ENCODE measurements at places on chromosomes 6 and 20. TPM values are rescaled to one million over a fixed set of nuclear protein-coding genes. Genes with fewer than 3 reads are reported as not detected.

DNA sequence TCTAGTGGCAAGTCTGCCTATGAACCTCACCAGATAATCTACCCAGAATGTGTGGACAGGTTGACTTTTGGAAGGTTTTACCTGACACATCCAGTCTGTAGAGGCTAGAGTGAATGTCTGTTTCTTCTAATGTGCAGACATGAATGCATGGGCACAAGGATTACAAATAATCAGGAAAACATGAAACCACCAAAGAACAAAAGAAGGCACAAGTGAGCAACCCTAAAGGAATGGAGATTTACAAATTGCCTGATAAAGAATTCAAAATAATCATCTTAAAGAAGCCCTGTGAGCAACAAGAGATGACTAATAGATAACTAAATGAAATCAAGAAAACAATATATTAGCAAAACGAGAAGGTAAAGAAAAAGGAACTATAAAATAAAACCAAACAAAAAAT lies 876.1 kb upstream of the ADGRB3 start:
- DNase-seq = no peak

- DNase-seq = no peak
These were observed 44.2 kb downstream of the COL11A2 start for GRCh38 chr6:33147807-33148666.

GRCh38 chr6:134921721-134922261 lies 28.1 kb downstream of the ALDH8A1 start:
- no peak for DNase-seq

- no peak for DNase-seq
These were observed 198.5 kb downstream of the HIVEP2 start for GRCh38 chr6:142746524-142746923.

- no peak for DNase-seq
These were observed 133.8 kb downstream of the LRRC1 start for GRCh38 chr6:53928641-53929040.

DNA sequence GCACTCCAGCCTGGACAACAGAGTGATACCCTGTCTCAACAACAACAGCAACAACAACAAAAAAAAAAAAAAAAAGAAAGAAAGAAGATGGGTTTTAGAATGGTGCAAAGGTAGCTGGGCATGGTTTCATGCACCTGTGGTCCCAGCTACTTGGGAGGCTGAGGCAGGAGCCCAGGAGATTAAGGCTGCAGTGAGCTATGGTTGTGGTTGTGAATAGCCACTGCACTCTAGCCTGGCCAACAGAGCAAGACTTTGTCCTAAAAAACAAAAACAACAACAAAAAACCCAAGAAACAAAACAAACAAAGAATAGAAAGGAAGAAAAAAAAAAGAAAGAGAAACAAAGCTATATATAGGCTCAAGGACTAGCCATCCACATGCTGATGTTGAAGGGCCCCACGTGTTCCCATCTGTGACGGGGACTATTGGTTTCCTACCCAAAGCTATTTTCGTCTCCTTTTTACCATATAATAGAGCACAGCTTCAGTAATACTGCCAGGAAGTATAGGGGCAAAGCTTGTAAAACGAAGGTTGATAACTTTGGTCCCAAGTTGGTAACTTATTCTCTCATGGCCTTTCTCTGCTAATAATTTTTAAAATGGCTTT lies 7.9 kb upstream of the EEF1E1 start:
- no peak for DNase-seq

DNA sequence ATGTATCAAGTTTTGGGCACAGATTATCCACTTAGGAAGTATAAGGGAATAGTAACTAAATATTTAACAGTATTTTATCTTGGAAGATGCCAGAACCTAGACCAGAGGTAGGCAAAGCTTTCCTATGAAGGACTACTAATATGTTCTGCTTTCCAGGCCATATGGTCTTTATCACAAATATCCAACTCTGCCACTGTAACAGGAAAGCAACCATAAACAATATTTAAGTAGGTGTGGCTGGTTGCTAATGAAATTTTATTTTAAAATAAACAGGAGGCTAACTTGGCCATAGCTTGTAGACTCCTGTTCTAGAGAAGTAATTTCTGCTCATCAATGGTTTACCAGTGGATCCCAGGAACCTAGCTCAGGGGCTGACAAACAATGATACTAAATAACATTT lies 39.4 kb downstream of the NOL7 start:
- no peak for DNase-seq

DNA sequence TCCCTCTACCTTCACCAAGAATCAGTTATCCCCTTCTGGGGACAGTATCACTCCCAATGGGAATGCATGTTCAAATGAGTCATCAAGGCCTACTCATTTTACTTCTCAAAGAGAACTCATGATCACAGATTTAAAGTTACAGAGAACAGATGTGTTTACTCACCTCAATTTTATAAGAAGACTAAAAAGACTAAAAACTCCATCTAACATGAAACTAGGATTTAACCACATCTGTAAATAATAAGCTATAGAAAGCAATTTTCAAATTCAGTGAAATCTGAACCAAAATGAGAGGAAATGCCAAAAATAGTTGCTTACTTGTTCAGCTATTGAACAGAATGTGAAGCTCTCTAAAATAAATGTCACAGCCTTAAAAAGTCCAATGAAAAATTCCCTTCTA lies 300.1 kb upstream of the KCNQ5 start:
- DNase-seq = peak; percentile 76

The ERVFRD-1 gene
- polyA plus RNA-seq = not detected

The SLPI gene
- not detected for polyA plus RNA-seq

The TTBK1 gene
- not detected for polyA plus RNA-seq
